ENCODE measurements at places on chromosomes 3 and 15.

- no peak for DNase-seq
These were observed 8.9 kb downstream of the UBAP1L start for GRCh38 chr15:65106011-65106590.

GRCh38 chr3:129001806-129002572 lies 885 bp downstream of the EFCC1 start:
- no peak for DNase-seq

DNA sequence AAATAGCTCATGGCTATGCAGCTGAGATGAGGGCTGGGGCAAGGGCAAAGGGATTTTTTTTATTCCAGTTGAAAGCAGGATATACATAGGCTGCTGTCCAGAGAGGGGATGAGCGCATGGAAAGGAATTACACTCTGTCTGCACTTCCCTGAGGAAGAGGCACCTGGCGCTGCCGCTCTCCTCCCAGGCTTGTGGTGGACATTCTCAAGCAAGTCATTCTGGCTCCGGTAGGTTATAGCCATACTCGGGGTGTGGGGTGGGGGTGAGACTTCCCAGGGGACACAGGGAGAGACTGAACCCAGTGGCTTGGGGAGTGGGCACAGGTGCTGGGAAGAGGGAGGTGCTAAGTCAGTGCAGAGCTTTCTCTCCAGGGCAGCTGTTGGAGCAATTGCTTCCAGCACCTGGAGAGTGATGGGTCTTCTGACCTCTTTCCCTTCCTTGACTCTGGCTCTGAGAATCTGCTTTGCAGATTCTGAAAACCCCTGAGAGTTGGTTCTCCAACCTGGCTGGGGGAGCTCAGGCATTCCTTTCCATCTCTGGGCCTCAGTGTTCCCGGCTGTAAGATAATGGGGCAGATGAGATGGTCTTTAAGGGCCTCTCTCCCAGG lies 24.3 kb downstream of the CYP8B1 start:
- DNase-seq: no peak

DNA sequence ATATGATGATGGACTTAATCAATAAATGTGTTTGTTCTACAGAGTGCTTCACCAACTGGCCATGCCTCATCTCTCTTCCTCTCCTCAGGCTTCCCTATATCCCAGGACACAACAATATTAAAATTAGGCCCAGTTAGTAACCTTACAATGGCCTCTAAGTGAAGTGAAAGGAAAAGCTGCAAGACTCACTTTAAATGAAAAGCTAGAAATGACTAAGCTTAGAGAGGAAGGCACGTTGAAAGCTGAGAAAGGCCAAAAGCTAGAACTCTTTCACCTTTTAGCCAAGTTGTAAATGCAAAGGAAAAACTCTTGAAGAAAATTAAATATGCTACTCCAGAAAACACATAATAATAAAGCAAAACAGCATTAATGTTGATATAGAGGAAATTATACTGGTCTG lies 1010.3 kb downstream of the NAALADL2 start:
- no peak for DNase-seq

DNA sequence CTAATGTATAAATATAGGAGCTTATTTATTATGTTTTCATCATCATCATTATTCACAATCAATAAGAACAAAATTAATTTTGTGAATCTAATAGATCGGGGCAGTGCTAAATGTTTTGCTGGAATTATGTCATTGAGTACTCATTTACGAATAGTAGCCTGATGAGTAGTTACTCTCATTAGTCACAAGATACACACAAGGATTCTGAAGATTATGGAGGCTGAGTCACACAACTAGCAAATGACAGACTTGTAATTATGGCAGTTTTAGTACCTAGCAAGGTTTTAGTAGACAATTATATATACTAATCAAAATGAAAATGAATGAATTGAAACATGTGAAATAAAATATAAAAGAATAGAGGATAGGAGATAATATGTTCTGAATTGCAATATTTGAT lies 954.2 kb downstream of the CADM2 start:
- peak; percentile 38 for DNase-seq
